ENCODE measurements at places on chromosomes 11 and 22.

DNA sequence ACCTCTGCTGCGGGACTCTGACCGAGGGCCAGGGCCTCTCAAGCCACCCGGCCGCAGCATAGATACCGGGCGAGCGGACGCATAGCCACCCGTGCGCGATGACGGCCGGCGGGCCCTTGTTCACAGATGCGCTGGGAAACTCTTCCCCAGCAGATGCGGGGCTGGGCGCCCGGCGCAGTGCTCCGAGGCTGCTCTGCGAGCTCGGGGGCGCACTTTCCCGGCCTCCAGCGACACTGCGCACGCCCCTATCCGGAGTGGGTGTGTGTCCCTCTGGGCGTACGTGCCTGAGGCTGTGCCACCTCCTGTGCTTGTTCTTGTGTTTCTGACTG, 104.7 kb upstream of the E2F8 start:
- DNase-seq = no peak

DNA sequence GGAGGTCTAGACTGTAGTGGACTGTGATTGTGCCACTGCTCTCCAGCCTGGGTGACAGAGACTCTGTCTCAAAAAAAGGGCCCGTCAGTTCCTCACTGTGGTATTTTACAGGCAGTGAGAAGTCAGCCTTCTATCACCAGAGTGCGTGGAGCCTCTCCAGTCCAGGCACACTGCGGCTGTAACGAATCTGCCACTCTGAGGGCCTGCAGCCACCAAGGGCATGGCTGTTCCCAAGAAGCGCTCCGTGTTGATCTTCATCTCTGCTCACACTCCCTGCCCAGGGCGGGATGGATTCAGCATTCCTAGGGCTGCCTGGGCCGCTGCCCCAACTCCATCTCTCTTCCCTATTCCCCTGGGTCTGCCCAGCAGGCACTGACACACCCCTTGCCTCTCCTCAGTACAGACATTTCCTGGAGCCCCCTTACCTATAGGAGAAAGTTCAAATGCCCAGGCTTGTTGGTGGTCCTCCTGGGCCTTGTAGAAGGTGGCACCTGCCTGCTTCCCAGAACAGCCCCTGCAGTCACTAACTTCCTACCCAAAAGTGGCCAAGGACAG, 148.4 kb downstream of the CACNA1I start:
- no peak for DNase-seq

GRCh38 chr11:113906038-113906437, 1.4 kb downstream of the HTR3B start:
- DNase-seq = no peak

GRCh38 chr22:27583856-27584255, 217.7 kb downstream of the MN1 start:
- no peak for DNase-seq

Data from activated T-cell treated with anti-CD3 and anti-CD28 coated beads for 48 hours (primary cell).